ENCODE measurements at places on chromosomes 2 and 18.

GRCh38 chr2:37612382-37612781 is 59.1 kb downstream of the CDC42EP3 start:
- no peak for DNase-seq

DNA sequence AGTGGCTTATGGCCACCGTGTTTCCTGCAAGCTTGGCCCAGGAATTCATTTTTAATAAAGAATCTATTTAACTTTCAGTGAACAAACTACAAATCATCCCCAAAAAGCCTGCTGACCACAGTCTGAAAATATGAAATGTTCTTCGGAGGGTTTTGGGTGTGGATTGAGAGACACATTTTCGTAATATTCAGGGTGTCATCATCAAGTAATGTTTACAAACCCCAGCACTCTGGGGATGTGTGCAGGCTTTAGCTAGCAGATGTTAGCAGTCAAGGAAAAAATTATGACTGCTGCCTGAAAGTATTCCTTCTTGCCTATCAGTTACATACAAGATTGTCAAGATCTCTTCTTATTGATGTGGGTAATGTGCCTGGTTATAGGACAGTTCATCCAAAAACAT is 143.9 kb upstream of the FN1 start:
- DNase-seq = no peak

DNA sequence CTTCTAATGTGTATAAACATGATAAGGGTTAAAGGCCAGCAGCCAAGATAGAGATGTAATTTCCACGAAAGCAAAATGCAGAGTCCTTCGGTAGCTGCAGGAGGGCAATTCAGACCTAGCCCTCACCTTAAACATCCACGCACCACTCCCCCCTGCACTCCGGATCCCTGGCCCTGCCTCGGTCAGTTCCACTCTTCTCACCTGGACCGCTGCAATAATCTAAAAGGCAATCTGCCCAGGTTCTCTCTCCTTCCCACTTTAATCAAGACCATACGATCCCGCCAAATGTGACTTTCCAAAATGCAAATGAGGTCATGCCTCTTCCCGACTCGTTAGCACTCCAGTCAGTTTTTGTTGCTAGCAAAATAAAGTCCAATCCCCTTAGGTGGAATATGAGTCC is 485.2 kb downstream of the EIPR1 start:
- DNase-seq = no peak

- no peak for DNase-seq
Measured at GRCh38 chr2:85148190-85148589, 15.0 kb downstream of the TCF7L1 start.

GRCh38 chr2:203177361-203177760 is 61.5 kb upstream of the CYP20A1 start:
- no peak for DNase-seq

GRCh38 chr2:70501215-70501614 is 52.4 kb downstream of the TGFA start:
- no peak for DNase-seq

GRCh38 chr2:231714639-231715498 is 6.5 kb downstream of the PTMA start:
- peak; percentile 82 for DNase-seq

GRCh38 chr2:113221846-113222245 is 48.1 kb downstream of the PSD4 start:
- DNase-seq = no peak

DNA sequence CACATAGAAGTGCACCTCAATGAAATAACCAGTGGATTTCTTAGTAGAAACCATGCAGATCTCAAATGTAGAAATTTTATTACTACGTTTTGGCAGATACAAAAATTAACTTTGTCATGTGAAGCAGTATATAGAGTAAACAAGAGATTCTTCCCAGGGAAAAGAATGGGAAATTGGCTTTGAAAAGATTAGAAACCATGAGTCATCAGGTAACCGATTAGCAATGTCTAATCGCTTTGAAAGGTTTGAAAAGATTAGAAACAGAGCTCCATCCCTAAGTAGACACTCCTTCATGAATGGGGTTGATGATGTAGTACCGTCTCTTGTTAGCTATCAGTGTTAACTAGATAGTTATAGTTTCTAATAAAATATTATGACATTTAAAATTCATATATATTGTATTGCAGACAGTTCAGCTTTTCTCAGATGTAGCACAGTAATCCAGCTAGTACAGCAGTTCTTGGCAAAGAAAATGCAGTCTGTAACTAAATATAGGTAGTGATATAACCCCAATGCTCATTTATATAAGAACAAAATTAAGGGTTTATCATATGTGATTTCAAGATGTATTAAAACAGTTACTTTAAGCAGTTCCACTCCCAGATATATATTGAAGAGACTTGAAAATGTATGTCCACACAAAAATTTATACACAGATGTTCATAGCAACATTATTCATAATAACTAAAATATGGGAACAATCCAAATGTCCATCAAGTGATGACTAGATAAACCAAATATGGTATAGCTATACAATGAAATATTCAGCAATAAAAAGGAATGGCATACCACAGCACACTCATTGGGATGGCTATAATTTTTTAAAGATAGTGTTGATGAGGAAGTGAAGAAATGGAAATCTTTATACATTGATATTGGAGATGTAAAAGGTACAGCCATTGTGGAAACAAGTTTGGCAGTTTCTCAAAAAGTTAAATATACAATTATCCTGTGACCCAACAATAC is 113.9 kb downstream of the PTPN4 start:
- no peak for DNase-seq

DNA sequence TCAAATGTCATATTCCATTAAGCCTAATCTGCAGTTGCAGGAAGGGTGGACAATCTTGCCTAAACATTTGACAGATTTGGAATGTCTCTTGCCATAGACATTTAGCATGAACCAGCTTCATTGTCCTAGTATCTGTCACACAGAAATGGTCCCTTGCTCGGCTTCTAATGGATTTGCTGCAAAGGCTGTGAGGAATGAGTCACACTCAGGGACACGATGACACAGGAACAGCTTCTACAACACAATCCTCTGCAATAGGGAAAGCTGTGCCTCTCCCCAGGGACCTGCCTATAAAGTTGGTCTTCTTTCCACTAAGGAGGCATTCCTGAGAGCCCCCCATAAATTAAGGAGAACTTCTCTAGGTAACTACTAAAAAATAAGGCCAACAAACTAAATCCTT is 155.1 kb upstream of the L3MBTL4 start:
- no peak for DNase-seq

DNA sequence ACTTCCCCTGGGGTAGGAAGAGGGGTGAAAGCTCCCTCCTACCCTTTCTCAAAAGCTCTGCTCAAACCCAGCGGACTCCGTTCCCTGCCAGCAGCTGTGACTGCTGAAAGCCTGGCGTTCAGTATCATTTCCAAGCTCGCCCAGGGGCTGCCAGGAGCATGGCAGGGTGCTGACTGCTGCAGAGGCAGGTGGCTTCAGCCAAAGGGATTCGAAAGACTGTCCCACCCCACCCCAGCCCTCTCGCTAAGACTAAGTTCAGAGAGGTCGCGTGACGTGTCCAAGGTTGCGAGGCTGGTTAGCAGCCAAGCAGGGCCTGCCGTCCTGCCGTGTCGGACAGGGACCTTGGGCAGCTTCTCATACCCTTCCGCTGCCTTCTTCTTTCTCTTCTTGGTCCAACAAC is 72.3 kb upstream of the RAB12 start:
- no peak for DNase-seq

- DNase-seq = no peak
Measured at GRCh38 chr18:25230658-25231326, 121.2 kb downstream of the ZNF521 start.

GRCh38 chr18:48672671-48673340 is 134.0 kb downstream of the CTIF start:
- no peak for DNase-seq

DNA sequence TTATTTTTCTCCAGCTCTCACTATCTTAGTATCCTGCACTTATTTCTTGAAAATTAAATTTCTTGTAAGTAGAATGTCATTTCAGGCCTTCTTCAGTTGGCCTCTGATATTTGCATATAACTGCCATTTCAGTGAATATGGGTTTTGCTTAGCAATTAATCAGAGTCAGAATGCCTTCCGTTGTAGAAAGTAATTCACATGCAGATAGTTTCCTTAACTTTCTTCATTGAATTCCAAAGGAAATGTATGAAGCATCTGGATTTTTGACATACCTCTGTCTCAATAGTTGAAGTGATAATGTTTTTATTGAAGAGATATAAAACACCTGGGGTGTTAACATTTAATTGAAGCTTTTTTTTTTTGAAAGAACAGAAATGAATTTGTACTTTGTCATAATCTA is 914.1 kb upstream of the NXPH2 start:
- DNase-seq = no peak

DNA sequence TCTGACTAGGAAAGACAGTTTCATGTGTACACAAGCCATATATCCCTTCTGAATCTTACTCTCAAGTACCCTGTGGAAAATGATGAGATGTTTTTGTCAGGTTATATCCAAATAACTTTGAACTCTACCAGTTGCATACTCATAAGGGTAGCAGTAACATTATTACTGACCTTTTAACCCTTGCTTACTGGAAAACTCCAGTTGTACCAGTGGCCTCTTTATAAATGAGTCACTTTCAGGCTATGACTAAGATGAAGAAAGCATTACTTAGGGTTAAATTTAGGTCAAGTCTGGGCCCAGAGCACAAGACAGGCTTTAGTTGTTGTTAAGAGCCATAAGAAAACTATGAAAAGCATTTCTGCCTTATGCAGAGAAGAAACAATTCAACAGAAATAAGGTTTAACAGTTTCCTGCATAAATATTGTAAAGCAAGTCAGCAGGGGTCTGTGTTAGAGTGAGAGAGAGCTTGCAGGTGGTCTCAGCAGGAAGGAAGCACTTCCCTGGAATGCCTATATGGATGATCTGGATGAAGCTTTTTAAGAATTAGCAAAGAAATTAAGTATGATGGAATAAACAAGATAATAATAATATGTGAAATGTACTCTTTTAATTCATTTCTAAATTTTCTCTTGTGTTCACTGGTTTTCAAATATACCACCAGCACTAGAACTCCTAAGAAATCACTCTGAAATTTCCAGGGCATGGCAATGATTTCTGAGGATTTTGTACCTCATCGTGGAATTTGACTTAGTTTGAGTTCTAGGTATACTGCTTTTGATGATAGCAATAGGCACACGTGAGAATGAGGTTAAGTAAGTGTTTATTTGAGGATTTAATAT is 126.6 kb downstream of the UBE2E3 start:
- no peak for DNase-seq

- no peak for DNase-seq
Measured at GRCh38 chr2:84902526-84902925, 2.9 kb upstream of the TMSB10 start.

DNA sequence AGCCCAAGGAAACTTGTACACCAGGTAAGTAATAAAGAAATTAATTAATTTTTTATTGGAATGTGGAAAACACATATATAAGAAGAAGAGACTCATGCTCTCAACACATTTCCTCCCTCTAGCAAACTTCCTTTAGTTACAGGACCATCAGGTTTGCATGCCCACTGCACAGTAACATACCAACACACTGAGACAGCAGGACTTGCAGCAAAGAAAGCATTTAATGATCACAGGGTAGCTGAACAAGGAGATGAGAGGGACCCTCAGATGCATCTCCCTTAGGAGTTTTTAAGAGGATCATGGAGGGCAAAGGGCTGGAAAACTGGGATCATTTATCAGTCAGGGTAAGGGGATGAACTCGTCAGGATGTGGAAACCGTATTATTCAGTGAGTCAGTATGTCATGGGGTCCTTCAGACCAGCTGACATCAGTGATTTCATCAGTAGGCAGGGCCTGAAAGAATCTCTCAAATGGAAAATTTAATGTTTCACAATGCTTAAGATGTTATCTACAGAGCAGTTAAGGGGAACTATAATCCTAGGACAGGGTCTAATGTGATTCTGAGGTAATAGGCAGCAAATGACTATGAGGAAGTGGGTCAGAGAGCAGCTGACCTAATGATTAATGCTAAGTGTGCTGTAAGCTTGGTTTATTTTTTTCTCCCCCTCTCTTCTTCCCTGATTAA is 193.8 kb upstream of the RND3 start:
- DNase-seq = no peak

- DNase-seq = no peak
Measured at GRCh38 chr2:188570370-188570769, 278.7 kb downstream of the GULP1 start.

GRCh38 chr18:60197671-60198462 is 174.7 kb downstream of the MC4R start:
- no peak for DNase-seq

- DNase-seq = peak; percentile 58
Measured at GRCh38 chr2:26346454-26347053, at the start of gene ADGRF3. Gene ADGRF3 (minus strand): TSS chr2:26346789. CDS start chr2:26346234, 555 bp downstream.

DNA sequence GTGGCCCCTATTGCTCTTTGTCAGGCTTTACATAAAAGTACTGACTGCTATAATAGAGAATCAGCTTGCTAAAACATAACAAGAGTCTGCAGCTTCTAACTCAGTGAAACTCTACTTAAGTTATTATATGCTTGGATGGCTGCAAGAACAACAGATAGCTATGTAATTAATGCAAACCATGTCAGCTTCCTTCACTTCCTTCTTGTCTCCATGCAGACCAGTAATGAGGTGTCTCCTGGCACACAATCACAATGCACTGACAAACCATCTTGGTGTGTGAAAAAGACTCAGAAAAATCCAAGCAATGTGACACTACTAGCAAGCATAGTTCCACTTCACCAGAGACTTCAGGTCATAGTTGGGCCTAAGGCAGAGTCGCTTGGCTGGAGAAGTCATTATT is 2068.9 kb upstream of the PIK3C3 start:
- no peak for DNase-seq

- DNase-seq = no peak
Measured at GRCh38 chr2:24779116-24779515, 14.1 kb downstream of the PTRHD1 start.

DNA sequence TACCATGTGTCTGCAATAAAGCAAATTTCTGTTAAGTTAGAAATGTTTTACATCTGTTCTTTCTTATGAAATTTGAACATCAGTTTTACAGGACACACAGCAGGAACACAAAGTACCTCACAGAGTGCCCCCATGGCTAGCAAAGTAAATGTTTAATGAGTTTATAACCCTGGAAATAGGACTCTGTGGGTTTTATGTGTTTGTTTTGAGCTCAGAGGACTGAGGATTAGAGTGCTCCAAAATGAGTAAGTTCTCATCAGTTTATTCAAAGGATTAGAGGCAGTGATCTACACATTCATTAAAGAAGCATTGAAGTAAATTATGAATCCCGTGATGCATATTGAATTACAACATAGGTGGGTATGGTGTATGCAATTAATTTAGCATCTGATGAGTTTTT is 281.8 kb downstream of the GULP1 start:
- no peak for DNase-seq
